ENCODE measurements at places on chromosomes 16 and 17.

DNA sequence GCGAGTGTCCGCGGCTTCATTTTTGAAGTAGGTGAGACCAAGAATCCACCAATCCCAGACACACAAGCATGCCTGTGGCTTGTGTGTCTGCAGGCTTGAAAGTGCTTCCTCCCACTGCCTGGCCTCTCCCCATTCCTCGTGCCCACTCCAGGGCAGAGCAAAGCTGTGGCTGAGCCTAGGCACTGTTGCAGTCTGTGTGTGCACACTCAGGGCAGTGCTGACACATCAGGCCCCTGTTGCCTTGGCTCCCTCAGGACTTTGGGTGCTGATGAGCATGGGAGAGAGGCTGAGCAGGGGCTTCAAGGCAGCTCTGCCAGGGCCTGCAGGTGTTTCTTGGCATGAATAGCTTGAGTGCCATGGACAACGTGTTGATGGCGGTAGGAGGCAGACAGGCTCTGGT is 776.7 kb downstream of the CDH11 start:
- no peak for DNase-seq

DNA sequence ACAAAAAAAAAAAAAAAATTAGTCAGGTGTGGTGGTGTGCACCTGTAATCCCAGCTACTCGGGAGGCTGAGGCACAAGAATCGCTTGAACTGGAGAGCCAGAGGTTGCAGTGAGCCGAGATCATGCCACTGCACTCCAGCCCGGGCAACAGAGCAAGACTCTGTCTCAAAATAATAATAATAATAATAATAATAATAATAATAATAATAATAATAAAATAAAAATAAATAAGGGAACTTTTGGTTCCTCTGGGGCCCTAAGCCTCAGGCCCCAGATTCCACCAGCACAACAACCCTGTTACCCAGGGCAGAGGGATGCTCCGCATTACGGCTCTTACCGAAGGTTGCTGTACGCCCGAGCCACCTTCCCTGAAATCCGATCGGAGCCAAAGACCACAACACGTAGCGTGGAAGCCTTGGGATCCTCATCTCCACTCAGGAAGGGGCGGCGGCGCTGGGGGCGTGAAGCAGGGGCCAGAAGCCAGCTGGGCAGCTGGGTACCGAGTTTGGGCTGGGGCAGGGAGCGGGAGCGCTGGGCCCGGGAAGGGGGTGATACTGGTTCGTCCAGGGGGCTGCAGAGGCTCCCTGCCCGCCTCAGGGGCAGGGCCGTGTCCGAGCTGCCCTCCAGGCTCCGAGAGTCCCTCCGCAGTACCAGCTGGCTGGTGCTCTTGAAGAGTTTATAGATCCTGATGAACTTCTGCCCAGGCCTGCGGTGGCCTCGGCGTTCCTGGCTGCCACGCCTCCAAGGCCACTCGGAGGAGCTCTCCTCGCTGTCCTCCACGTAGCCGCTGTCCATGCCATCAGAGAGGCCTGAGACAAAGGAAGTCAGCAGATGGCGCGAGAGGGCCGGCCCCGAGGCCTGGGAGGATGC is 20.6 kb upstream of the PIK3R6 start:
- DNase-seq: no peak

- DNase-seq: no peak
Observed at GRCh38 chr16:82658796-82659195, 32.0 kb downstream of the CDH13 start.

GRCh38 chr17:77528516-77529327 is 388.0 kb downstream of the SEC14L1 start:
- peak; percentile 96 for DNase-seq

DNA sequence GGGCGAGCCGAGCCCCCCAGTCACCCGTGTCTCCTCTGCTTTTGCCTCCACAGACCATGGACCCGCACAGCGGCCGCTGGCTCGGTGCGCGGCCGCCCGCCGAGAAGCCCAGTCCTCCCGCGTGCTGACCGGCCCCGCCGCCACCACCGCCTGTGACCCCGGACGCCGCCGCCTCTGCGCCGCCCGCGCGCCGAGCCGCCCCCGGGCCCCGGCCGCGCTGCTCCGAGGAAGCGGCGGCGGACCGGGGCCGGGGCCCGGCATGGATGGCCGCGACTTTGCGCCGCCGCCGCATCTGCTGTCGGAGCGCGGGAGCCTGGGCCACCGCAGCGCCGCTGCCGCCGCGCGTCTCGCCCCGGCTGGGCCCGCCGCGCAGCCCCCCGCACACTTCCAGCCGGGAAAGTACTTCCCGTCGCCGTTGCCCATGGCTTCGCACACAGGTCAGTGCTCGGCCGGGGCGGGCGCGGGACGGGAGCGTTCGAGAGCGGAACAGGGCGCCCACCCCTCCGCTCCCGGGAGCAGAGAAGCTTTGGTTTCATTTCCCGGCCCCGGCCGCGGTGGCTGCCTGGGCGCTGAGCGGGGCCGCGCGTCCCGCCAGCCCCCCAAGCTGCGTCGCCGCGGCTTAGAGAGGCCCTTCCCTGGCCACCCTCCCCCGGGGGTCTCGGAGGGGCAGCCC is 4.4 kb downstream of the BAHCC1 start:
- DNase-seq: no peak

GRCh38 chr16:14961405-14962186 is 13.2 kb upstream of the PDXDC1 start:
- peak; percentile 15 for DNase-seq

- no peak for DNase-seq
Observed at GRCh38 chr17:82036634-82037091, 834 bp downstream of the DCXR start.

Data from NCI-H524 (cell line).